ENCODE measurements at places on chromosomes 2 and 18.

DNA sequence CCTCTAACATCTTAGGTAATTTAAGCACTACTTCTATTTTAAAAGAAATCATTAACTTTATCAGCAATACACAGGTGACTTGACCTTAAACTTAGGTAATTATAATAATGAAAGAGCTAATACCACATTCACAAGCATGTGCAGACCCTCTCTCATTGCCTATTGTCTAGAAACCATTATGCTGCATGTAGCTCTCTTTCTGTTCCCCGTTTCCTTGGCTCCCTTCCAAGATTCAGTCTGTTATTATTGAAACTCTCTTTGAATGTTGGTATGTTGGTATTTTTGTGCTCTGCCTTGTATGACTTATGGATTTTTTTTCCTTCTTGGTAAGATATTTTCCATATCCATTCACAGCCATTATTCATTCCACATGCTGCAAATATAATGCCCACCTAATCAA, 201.2 kb downstream of the CDCA7 start:
- no peak for DNase-seq

DNA sequence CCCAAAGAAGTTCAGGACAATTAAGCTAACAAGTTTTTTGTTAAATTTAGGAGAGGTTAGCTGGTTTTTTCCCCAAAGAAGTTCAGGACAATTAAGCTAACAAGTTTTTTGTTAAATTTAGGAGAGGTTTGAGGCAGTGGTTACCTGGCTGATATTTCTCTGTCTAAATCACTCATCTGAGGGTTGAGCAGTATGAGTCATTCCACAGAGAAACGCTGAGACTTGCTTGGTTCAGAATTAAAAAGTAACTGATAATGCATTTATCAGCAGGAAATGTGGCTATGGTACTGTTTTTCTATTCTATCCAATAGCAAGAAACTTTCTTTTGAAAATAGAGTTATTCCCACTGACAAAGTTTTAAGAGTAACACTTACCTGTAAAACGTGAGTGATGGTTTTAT, 22.8 kb upstream of the KIDINS220 start:
- DNase-seq, result no peak

DNA sequence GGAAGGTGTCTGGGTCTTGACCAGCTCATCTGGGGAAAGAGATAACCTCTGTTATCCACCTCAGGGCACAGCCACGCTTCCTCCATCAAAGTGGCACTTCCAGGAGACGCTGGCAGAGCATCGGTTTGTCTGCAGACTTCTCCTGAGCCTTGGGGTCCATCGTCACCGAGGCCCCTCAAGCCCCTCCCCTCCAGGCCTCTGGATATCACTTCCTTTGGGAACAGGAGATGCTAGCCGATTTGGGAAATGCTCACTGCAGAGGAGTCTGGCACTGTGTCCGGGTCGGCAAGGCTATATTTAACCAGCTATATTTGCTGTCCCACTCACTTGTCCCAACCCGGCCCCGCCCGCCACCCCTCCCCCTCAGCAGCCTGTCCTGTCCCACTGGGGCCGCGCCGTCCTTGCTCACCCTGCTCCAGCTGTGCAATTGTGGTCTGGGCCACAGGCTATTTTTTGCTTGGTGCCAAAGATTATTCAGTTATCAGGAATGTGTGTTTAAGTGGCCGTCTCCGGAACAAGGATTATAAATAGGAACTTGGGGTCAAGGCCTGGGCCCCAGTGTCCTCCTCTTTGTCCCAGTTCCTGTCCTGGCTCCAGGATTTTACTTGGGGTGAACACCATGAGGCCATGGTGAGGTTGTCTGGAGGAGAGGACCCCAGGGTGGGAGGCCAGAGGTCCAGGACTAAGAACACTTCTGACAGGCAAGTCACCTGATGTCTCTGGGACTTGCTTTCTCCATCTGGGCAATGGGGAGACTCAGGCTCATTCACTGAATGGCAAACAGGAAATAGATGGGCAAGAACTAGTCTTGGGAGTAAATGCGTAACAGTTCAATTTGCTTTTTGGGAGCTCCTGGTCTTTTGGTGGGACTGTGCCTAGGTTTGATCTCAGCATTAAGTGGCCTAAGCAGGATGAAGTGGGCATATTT, 263.6 kb downstream of the DYSF start:
- no peak for DNase-seq

DNA sequence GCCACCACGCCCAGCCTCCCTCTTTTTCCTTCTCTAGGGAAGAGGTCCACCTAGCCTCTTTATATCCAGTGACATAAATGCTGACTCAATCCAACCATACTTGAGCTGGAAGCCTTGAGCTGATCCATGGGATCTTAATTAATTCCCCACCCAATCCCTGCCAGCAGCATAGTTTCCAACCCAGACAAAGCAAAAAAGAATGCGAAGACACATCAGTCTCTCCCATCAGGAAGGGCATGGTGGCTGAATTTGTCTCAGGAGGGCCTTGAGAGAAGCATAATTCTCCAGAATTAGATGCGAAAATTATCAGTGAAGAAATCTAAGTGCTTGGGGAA, 22.5 kb downstream of the CASP10 start:
- no peak for DNase-seq

DNA sequence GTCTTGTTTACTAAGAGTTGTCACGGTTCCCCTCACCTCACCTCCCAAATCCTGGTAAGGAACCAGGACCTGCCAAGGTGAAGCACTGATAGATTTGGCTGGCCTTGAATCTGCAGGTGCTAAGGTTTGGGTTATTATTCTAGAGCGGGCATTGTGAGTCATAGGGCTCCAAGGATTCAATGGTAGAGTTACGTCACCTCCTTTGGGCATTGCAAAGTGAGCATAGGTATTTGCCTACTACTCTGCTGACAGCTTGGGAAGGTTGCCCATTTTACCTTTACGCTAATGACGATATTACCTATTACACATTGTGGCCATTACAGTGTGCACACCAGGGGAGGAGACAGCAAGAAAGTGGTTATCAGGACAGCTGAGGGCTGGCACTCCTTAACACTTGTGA, 59.3 kb downstream of the SETBP1 start:
- no peak for DNase-seq

- no peak for DNase-seq
Observed at GRCh38 chr2:237670641-237671040, 43.3 kb downstream of the LRRFIP1 start.

DNA sequence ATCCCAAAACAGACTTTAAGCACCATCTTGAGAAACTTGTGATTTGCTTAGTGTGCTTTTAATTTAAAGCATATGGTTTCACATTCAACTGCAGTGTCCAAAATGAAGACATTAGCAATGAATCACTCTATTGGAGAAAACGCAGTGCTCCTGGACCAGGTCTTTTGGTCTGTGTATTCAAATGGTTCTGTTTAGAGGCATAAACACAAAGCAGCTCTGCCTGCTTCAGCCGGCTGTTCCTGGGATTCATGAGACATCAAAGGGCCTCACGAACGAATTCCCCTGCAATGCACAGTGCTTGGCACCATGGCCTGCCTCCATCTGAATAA, 117.1 kb upstream of the SP5 start:
- no peak for DNase-seq

GRCh38 chr2:217756375-217757107, 246.3 kb downstream of the TNS1 start:
- no peak for DNase-seq

DNA sequence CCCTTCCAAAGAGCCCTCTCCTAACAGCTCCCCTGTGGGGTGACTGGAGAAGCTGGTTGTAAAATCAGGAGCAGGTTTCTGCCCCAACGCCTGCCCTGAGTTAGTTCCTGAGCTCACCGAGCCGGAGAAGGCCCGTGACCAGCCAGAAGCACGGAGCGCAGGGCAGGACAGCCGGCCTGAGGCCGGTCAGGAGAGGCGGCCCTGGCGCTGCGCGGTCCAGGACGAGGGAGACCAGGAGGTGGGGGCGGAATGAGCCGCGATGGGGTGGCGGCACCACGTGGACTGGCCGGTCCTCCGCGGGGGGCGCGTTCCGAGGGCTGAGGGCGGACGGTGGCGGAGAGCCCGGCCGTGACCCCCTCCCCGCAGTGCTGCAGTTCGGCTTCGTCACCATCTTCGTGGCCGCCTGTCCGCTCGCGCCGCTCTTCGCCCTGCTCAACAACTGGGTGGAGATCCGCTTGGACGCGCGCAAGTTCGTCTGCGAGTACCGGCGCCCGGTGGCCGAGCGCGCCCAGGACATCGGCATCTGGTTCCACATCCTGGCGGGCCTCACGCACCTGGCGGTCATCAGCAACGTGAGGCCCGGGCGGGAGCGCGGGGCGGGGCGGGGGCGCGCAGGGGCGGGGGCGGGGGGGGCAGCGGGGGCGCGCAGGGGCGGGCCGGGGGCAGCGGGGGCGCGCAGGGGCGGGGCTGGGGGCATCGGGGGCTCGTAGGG, 29.0 kb downstream of the ANO7 start:
- DNase-seq, result no peak

- DNase-seq, result no peak
Observed at GRCh38 chr2:26591619-26592505, 49.3 kb downstream of the CIB4 start.

GRCh38 chr2:43572244-43572643, 23.6 kb downstream of the THADA start:
- DNase-seq, result no peak

DNA sequence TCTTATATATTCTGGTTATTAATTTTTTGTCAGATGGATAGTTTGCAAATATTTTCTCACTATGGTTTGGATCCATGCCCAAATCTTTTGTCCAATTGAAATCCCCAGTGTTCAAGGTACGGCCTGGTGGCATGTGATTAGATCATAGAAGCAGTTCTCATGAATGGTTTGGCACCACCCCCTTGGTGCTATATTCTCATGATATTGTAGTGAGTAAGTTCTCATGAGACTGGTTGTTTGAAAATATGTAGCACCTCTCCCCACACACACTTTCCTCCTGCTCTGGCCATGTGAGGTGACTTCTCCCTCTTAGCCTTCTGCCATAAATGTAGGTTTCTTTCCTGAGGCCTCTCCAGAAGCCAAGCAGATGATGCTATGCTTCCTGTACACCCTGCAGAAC, 107.7 kb upstream of the KYNU start:
- DNase-seq, result no peak

DNA sequence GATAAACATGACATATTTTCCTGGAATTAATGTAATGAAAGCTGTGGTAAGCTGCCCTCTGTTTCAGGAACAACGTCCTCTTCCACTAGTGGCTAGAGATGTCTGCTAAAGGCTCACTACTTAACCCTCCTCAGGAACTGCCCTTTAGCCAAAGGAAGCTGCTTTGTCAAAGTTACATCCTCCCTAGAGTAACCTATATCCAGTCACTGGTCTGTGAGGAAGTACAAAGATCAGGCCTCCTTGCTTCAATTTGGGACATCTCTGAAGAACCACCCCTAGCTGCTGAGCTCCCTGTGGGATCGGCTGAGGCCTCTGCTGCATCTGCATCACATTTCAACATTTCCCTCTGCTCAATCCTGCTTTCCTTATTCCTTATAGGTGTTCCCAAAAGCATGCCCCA, 107.8 kb downstream of the PRELID3A start:
- DNase-seq, result no peak

DNA sequence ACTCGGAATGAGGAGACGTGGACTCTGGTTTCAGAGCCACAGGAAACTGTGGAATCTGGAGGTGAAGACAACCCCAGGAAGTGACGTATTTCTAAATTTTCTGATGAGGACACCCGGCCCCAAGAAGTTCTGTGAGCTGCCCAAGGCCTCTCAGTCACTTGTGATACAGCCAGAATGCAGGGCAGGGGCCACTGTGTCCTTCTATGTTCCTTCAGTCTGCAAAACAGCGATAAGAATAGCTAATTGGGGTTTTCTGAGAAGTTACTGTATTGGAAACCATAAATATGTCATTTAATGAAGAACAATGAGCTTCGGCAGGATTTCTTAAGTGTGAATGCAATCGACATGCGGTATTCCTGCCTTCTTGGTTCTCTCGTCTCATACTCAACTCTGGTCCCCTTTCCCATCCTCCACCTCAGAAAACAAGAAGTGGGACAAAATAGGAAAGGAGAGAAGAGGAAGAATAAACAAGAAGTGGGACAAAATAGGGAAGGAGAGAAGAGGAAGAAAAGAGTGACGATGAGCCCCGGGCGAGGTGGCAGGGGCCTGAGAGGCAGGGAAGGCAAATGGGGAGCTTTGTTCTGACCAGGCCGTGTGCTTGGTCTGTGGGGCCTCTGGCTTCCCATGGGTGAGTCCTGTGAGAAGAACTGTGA, 282.0 kb upstream of the REV1 start:
- no peak for DNase-seq

DNA sequence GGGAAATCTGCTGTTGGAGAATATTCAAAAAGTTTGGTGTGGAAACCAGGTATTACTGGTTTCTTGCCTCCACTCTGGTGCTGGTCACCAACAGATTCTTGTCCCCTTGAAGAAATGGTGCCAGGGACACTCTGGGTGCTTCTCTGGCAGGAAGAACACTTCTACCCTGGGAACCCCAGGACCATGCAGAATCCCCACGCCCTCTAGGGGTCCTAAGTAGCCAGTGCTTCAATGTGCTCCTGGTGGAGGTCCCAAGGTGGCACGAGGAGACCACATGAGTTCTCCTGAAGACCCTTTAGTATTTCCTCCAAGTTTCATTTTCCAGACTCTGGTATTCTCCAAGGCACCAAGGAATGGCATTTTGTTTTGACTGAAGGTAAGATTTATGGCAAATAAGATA, 380.6 kb downstream of the TSN start:
- DNase-seq, result peak; percentile 4

GRCh38 chr2:126863336-126864015, 35.2 kb upstream of the TEX51 start:
- no peak for DNase-seq

DNA sequence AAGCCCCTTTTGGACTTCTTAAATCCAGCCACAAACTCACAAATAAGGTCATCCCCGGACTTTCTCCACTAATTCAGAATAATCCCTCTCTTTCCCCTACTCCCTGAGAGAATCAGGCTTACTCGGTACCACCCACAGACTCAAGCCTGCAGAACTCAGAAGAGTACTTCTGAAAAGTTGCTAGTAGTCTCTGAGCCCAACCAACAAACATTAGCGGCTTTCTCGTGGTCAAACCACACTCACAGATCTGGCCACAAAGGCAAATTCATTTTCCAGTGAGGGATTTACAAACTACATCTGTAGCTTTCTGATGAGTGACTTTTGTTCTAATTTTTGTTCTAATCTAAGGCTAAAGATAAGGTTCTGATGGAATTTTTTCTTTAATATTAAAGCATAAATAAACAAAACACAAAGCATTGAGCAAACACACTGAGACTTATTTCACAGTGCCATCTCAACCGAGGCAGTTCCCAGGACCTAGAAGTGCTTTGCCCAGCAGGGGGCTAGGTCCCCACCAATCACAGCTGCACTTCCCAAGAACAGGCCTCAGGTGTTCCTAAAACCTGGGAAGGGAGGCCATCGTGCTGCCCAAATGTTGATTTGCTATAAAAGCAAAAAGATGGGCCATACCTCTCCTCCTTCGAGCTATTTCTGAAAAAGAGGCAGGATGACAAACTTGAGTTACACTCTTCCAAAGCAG, 110.7 kb downstream of the COLEC12 start:
- no peak for DNase-seq
